ENCODE measurements at places on chromosomes 13 and 19. TPM values are rescaled to one million over a fixed set of nuclear protein-coding genes. Genes with fewer than 3 reads are reported as not detected.

MCEMP1 gene
- total RNA-seq: not detected

PVR gene
- 24.5 TPM for total RNA-seq

CATSPERD gene
- total RNA-seq: not detected

MEIOSIN gene
- total RNA-seq: not detected

CYP2F1 gene
- total RNA-seq: not detected

GTF2F2 gene
- 26.9 TPM for total RNA-seq

TSC22D1 gene
- total RNA-seq: 5.0 TPM

NFIX gene
- total RNA-seq: 2.7 TPM

IGSF23 gene
- not detected for total RNA-seq

EFNA2 gene
- total RNA-seq: not detected

BTBD2 gene
- 47.0 TPM for total RNA-seq

PRSS57 gene
- not detected for total RNA-seq

NCLN gene
- 86.3 TPM for total RNA-seq

ZNF610 gene
- total RNA-seq: 0.50 TPM

OR7A5 gene
- not detected for total RNA-seq

PHLDB3 gene
- total RNA-seq: 25.3 TPM

TGFB1 gene
- 125 TPM for total RNA-seq

IRS2 gene
- total RNA-seq: 5.0 TPM

MIER2 gene
- total RNA-seq: 30.5 TPM

TGDS gene
- total RNA-seq: 27.5 TPM

LYPD5 gene
- 0.14 TPM for total RNA-seq

DNA sequence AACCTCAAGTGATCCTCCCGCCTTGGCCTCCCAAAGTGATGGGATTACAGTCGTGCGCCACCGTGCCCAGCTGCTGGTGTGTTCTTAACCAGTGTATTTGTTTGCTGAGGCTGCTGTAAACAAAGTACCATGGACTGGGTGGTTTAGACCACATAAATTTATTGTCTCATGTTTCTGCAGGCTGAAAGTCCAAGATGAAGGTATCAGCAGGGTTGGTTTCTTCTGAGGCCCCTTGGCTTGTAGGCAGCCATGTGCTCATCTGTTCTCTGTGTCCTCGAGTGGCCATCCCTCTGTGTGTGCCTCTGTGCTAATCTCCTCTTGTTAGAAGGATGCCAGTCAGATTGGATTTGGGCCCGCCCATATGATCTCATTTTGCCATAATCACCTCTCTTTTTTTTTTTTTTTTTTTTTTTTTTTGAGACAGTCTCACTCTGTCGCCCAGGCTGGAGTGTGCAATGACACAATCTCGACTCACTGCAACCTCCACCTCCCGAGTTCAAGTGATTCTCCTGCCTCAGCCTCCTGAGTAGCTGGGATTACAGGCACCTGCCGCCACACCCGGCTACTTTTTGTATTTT, 31.8 kb downstream of the PEX11G start:
- no peak for DNase-seq

DNA sequence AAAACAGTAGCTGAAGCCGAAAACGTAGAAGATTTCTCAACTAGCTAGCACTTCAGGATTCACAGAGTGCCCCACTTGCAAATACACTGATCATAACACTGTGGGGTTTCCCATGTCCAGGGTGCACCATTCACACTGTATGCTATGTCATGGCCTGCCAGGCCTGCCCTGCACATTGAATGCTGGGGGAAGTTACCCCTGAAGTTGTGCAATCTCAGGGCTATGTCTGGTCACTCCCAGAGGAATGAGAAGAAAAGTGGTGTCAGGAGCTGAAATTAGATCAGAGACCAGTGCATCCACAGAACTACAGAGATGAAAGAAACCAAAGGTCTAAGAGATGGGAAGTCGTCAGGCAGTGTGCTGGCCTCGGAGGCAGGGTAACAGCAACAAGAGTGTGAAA, 196.8 kb downstream of the RAP2A start:
- DNase-seq: no peak

GRCh38 chr13:88637935-88638334, 966.8 kb downstream of the SLITRK5 start:
- no peak for DNase-seq

GRCh38 chr19:322616-323015, 22.0 kb downstream of the MIER2 start:
- no peak for DNase-seq

GRCh38 chr13:112732679-112733078, 42.8 kb downstream of the ATP11A start:
- no peak for DNase-seq

- peak; percentile 62 for DNase-seq
Observed at GRCh38 chr19:47790398-47790814, 11.9 kb downstream of the SELENOW start.

- no peak for DNase-seq
Observed at GRCh38 chr19:29155683-29156082, 57.3 kb downstream of the UQCRFS1 start.

DNA sequence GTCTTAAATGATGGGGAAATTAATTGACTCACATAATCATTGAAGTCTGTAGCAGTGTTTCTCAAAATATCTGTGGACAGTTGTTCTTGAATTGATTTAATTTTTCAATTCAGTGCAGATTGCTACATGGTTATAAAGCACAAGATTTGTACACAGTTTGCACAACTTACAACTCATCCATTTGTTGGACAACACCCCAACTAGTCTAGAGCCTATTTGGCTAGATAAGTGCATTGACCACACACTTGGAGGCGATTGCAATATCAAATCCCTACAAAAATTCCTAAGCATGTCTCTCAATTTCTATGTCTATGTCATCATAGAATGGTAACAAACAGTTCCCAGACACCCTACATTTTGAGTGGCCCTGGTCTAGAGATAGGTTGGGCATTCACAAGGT, 48.0 kb upstream of the IPO5 start:
- no peak for DNase-seq

GRCh38 chr13:21225841-21226581, 49.6 kb downstream of the MRPL57 start:
- DNase-seq: no peak

DNA sequence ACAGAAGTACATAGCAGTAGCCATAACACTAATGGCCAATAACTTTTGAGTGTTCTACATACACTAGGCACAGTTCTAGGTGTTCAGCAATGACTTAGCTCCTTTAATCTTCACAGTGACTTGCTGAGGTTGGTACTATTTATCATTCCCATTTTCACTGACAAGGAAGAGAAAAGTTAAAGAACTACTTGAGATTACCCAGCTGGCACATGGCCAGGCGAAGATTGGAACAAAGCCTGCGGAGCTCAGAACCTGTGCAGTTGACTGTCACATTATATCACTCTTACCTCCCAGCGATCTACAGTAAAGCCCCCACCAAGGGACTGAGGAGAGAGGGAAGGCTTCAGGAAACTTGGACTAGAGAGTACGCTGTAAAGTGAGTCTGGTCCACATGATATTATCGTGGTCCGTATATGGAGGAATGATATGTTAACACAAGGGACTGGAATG, 42.4 kb upstream of the WDFY2 start:
- DNase-seq: no peak

DNA sequence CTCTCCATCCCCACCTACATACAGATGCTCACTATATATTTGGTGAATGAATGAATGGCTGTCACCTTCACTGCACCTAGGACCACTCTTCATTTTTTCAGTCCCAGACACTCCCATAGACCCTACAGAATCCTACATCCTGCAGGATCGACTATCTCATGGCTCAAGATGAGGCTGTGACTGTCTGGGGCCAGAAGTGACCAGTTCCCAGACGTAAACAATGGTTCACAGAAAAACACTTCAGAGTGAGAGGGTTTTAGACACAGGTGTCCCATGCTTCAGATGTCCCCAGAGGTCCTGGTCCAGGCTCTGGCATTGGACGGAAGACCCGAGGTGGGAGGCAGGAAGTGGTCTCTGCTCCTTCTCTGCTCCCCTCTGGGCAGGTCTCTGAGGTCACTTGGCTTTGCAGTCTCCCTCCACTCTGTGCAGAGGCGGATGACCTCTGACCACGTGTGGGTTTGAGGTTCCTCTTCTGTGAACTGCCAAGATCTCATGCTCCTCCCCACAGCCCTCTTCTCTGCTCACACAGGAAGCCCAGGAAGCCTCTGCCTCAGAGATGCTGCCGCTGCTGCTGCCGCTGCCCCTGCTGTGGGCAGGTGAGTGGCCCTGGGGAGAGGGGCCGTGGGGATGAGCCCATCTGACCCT, 24.9 kb downstream of the SIGLEC7 start:
- DNase-seq: peak; percentile 29

GRCh38 chr19:31119951-31120690, 229.1 kb downstream of the TSHZ3 start:
- DNase-seq: no peak

GRCh38 chr13:103615771-103616170, 549.6 kb upstream of the SLC10A2 start:
- DNase-seq: no peak

DNA sequence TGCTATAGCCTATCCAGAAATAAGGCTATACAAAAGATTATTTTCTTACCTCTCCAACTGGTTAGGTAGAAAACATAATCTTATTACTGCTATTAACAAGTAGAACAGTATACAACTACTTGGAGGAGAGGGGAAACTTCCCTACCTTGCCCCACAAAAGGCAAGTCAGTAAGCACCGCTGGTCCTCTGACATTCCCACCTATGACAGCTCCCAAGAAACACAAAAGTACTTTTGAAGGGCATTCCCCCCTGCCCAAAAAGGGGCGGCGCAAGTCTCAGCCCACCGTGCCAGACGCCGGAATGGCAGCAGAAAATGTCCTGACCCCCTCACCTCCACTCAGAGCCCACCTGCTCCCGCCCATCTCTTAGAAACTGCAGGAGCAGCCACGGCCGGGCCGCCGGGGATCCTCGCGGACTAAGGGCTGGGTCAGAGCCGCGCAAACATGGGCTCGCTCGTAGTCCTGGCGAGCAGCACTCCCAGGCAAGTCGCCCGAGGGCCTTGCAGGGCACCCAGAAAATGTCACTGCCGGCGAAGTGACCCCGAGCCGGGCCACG, 437 bp downstream of the SUCLA2 start:
- no peak for DNase-seq

GRCh38 chr19:46981286-46981945, 38.2 kb upstream of the NPAS1 start:
- no peak for DNase-seq

DNA sequence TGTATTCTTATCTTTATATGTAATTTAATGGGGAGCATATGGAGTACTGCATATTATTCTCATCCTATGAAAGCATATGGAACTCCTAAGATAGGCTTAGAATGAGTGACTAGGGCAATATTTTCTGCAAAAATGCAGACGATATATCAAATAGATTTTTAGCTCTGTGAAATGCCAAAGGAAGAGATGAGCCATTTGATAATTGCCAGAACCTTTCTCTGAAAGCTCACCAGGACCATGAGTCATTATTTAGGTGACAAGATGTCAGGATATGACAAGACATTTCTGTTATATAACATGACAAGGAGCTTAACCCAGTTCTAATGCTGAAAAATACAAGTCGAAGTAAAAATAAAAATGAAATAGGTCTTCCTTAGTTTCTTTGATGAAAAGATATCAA, 145.0 kb downstream of the SLITRK6 start:
- DNase-seq: no peak

- no peak for DNase-seq
Observed at GRCh38 chr13:33606692-33607091, 211.3 kb upstream of the RFC3 start.

- DNase-seq: no peak
Observed at GRCh38 chr19:3748965-3749364, 12.5 kb downstream of the APBA3 start.

DNA sequence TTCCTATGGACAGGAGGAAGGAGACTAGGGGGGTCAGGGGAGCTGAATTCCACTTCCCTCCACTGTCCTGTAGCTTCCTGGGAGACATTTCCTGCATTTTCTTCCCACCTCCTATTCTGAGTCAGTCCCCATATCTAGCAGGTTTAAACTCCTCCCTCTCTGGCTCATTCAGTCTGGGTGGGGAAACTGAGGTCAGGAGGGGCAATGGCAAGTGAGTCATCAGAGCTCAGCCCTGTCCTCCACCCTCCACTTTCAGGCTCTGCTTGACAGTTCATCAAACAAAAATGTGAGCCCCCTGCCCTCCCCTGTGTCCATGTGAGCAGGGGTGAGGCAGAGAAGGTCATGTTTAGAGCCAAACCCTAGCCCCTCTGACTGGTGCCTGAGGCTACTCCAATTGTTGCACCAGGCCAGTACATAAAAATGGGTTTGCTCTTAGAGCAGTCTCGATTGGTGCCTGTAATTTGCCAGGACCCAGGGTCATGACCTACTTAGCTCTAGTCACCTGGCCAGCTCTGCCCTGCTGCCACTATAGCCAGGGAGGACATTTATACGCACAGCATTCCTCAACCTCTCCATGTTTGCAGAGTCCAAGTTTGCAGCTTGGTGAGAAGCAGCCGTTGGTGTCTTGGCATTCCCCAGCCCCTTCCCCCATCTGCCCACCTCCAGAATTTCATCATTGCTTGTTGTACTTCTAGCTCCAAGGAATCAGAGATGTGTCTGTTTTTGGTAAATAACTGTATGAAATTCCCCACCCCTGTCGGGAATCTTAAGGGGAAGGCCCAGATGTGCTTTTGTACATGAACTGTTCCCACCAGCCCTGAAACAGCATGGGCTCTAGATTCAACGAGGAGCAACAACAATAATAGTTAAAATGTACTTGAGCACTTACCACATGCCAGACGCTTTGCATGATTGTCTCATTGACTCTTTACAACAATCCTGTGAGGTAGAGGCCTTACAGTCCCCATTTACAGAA, 20.7 kb downstream of the SAMD4B start:
- no peak for DNase-seq

- DNase-seq: no peak
Observed at GRCh38 chr19:6987850-6988249, 33.4 kb downstream of the MBD3L2B start.

DNA sequence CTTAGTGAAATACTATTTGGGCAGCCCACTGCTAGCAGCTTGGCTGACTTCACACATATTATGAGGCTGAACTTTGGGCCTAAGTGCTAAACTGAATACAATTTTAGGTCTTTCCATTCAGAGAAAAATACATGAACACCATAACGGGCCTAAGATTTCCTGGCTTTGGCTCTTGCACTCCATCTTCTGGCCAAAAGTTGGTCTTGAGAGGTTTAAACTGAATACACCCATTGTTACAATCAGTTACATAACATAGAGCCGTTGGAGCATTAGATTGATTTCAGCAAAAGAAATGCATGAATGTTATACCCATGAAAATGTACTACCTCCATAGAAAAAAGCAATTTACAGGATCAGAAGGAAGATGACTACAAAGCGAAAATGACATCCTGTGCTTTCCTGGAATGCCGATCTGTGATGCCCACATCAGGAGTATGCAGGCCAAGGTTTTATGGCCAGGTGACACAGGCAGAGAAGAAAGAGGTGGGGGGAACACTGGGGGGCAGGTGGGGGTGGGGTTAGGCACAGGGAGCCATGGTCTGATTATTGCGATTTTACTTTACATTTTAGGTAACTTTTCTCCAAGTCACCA, 11.1 kb upstream of the SHISA2 start:
- DNase-seq: no peak
